NCI-H2171 treated with DMSO at 0.1 percent for 48 hours (cell line): ENCODE measurements at places on chromosomes 5 and 9.

DNA sequence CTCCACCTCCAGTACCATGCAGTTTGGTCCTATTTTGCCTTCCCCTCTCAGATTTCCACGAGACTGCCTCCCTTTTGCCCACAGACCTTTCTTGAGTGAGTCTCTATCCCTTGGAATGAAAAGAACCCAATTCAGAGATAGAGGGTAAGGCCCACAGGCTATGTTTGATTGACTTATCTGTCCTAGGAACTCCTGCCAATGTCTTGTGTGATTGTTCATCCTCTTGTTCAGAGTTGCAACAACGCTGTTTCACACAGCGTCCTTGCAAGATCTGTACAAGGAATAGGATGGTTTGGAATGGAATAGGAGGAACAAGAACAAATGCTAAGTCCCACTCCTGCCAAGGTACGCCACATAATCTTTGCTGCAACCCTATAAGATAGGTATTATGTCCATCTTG is 142.2 kb upstream of the ABCA1 start:
- DNase-seq = no peak

GRCh38 chr9:113368348-113368981 is 8.3 kb downstream of the HDHD3 start:
- DNase-seq = no peak

GRCh38 chr9:78573205-78573604 is 276.3 kb downstream of the PSAT1 start:
- no peak for DNase-seq

GRCh38 chr5:179421144-179421901 is 76.1 kb upstream of the ADAMTS2 start:
- DNase-seq = no peak

DNA sequence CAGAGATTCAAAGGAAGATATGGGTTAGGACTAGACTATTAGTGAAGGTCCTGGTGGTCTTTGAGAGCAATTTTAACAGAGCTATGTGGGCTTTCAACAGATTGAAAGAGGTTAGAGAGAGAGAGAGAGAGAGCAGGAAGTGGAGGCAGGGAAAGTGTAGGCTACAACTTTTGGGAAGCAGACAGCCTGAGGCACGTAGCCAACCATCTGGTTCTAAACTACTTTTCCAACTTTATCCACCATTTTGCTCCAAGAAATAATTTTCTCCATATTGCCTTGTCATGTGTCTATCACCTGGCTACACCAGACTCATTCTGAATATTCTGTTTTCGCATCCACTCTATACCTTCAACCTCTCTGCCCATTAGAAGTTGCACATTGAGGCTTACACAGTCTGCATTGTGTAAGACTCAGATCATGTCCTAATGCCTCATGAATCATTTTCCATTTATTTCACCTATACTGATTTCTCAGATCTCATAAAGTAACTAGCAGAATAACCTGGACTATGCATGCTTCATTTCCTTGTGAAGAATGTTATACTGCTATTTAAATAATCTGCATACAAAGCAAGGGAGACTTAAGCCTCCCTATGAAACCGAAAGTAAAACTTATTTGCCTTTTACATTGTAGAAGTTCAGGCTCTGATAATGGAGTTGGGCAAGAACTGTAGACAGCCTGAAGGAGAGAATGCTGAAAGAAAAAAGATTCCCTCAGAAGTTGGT is 235.6 kb downstream of the ELAVL2 start:
- DNase-seq = no peak

- peak; percentile 5 for DNase-seq
These were observed 25.0 kb downstream of the LMNB1 start for GRCh38 chr5:126801992-126802294.

GRCh38 chr9:136963341-136963740 is 11.3 kb downstream of the LCN12 start:
- DNase-seq = no peak

DNA sequence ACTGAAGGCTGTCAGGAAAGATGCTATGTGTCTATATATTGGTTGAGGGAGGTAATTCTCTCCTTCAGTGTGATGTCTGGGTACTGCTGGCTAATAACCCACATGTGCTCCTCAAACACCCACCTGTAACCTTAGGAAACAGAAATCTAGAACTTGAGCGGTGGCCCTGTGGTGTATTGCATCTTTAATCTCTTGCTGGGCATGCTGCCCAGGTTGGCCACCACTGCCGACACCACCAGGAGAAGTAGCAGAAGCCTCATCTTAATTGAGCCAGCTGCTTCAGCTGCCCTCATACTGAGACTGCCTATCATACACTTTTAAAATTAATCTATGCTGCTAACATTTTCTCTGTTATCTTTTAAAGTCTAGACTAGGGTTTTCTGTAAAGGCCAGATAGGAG is 103.5 kb upstream of the C5orf63 start:
- no peak for DNase-seq

- DNase-seq = no peak
These were observed 281.0 kb upstream of the TNC start for GRCh38 chr9:115398996-115399395.

DNA sequence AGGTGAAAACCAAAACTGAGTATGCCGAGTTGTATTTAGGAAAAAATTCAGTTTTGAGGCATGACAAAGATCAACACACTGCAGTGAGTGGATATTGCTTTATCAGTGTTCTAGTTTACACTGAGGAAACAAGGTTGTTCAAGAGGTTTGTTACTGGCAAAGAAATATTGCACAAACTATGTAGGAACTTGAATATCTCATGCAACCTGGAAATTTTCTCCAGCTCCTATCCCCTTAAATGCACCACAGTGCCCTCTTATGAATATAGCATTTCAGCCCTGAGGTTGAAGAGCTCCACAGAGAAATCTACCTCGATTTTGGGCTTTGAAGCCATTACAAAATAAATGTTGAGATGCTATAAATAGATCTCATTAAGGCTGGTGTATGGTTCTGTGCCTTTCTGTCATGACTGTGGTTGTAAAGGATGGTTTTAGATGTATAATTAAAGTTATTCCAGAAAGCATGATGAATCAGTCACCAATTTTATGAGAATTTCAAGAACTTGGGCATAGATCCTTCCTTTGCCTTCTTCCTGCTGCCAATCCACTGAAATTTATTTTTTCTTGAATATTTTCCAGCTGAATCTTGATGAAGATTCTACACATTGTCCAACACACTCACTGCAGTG is 159.3 kb downstream of the SPATA31D1 start:
- DNase-seq = no peak

DNA sequence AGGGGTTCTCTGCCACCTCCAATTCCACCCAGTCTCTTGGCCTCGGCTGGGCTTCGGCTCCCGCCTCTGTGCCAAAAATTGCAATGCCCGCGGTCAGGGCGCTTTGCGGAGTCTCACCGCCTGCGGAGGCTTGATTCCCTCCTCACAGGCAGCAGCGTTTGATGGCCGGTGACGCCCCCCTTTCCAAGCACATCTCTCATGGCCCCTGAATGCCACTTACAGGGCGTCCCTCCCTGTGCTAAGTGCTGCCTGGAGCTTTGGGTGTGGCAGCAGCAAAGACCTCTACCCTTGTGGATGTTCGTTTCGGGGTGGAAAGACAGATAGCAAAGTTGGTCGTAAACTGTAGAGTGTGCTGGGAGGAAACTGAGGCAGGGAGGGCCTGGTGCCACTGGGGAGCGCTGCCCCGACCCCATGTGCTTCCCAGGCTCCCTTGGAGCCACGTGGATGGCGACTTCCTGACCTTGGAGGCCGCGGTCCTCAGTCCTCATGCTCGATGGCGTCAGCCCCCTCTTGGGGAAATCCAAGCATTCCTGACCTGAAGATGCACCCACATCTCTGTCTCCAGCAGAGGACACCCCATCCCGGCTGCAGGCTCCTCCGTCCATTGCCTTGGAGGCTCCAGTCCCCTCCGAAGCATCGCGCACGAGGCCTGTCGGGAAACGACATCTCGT is 249.2 kb upstream of the IRX4 start:
- DNase-seq = no peak

GRCh38 chr5:60779466-60779865 is 64.6 kb downstream of the ELOVL7 start:
- DNase-seq = no peak

- peak; percentile 15 for DNase-seq
These were observed 51.3 kb downstream of the SNX24 start for GRCh38 chr5:122896598-122897282.

DNA sequence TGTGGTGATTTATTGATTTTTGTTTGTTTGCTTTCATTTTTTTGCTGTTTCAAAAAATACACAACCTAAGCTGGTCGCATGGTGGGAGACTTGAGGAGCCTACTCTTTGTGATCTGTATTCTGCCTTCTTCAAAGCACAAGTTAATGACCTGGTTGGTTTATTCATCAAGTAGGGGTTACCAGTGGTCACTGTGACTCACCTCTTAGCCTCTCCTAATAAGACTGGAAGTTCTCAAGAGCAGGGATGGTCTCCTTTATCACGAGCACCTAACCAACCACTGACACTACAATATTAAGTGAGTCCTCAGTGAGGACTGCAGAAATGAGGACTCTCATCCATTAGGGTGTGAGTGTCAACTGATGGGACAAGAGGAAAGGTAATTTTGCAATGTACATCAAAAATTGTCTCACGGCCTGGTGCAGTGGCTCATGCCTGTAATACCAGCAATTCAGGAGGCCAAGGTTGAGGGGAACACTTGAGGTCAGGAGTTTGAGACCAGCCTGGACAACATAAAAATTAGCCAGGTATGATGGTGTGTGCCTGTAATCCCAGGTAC is 13.6 kb upstream of the MTMR12 start:
- no peak for DNase-seq

- DNase-seq = no peak
These were observed 90.4 kb downstream of the CARTPT start for GRCh38 chr5:71809446-71809845.

- DNase-seq = no peak
These were observed 28.1 kb upstream of the SYNPO start for GRCh38 chr5:150612405-150612804.

- peak; percentile 43 for DNase-seq
These were observed 61.3 kb upstream of the MEGF10 start for GRCh38 chr5:127229185-127229889.

- no peak for DNase-seq
These were observed 164.8 kb downstream of the EPB41L4A start for GRCh38 chr5:112254303-112254702.

GRCh38 chr9:21455320-21455719 is 15.1 kb downstream of the IFNA1 start:
- DNase-seq = no peak

- DNase-seq = no peak
These were observed 19.8 kb downstream of the EPB41L4B start for GRCh38 chr9:109301012-109301411.

DNA sequence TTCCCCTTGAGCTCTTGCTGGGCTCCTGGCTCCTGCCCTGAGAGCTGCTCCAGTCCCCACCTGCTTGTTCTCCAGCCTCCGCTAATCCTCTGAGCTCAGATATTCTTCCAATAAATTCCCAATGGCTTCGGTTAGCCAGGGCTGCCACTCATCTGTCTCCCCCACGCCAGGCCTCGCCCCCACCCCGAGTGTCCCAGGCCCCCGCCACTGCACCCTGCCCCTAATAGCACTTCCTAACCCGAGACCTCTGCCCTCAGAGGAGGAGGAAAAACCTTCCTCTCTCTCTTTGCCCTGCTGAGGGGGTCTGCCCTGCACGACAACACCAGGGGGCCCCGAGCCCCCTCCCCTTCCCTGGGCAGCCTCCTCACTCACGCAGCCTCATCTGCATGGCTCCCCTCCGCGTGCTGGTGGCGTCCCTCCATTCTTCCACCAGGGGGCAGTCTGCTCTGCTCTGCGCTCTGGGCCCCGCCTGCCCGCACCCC is 5.4 kb upstream of the LCN15 start:
- DNase-seq = peak; percentile 63

- no peak for DNase-seq
These were observed 47.1 kb downstream of the THBS4 start for GRCh38 chr5:80082281-80082680.

DNA sequence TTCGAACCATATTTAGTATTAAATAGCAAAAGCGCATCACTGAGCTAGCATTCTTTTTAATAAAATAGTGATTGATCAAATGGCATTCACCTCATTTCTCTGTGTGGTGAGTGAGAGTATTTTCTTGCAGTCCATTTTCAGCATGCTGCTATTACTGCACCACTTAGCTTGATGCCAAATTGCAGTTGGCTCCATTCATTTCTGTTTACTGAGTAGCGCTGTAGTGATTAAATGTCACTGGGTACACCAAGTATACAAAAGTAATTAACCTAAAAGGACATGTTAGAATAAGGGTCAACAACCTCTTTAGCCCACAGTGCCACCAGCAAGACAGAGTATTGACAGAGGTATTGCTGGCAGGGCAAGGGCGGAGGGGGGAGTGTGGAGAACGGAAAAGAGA is 122.0 kb downstream of the TLE4 start:
- DNase-seq = no peak

DNA sequence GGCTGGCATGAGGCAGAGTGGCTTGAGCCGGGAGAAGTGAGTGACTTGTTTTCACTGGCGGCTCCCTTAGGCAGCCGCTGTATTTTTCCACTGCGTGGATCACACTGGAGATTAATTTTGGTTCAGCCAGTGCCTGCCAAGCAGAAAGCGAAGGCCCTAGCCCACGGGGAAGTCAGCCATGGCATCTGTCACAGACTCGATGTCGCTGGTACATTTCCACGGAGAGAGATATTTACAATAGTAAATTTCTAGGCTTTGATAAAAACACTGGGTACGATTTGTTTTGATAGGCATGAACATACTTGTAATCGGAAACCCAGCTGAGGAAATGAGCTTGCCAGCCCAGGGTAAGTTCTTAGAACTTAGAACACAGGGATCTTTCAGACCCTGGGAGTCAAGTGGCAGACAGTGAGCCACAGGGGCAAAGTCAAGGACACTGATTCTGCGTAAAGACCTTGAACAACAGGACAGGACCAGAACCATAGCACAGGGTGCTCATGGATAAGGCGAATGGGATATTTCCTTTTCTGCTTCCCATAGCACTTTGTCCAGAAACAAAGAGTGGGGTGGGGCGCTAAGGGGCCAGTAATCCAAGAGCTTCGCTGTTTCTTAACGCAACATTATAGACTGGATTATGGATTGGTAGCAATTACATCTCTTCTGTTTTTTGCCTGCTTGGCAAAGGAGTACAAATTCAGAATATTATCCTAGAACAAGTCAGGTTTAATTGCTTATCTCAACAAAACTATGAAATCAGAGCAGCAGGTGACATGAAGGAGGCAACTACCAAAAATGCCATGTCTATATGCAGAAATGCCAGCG is 4.5 kb downstream of the DUSP1 start:
- DNase-seq = peak; percentile 34

DNA sequence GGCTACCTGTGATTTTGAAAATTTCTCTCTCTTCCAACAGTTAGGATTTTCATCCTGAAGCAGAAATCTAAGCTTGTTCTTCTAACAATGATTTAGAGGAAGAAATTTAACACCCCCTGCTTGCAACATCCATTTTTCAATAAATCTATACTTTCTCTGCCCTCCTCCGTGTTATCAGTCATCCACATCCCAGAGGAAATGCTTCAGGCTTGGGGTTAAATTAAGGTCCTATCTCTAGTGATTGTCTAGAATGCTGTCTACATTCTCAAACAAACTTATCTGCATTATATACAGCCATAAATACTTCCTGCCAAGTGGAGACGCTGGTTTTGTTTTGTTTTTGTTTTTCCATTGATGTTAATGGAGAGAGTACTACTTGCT is 371.0 kb downstream of the CSNK1G3 start:
- DNase-seq = no peak
